SW480 (cell line): ENCODE measurements at places on chromosomes 4 and X.

DNA sequence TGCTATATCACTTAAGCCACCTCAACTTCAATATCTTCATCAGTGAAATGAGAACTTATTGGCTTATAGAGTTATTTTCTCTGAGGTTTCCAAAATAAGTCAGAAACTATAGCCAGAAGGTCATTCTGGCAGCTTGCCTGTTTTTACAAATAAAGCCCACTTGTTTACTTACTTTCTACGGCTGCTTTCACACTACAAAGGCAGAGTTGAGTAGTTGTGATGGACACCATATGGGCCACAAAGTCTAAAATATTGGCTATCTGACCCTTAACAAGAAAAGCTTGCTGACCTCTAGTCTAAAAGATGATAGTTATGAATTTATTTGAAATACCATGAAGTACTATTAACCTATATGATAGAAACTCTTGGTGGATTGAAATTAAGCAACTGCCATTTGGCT, 67.3 kb upstream of the ATOH1 start:
- no peak for DNase-seq

DNA sequence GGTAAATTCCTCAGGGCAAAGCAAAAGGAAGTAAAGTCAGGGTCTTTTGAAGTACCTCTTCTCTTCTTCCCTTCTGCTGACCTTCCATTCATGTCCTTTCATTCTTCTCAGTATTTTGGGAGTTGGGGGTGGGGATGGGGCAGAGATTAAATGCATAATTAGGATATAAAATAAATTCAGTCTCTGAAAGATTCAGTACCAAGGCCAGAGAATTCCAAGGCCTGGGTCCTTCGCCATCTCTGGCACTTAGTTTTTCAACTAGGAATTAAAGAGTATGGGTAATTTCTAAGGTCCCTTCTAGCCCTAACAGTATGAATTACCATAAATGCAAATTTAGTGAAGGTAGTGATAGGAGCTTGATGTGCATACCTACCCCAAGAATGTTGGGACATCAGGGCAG, 47.9 kb downstream of the TEX13B start:
- no peak for DNase-seq

DNA sequence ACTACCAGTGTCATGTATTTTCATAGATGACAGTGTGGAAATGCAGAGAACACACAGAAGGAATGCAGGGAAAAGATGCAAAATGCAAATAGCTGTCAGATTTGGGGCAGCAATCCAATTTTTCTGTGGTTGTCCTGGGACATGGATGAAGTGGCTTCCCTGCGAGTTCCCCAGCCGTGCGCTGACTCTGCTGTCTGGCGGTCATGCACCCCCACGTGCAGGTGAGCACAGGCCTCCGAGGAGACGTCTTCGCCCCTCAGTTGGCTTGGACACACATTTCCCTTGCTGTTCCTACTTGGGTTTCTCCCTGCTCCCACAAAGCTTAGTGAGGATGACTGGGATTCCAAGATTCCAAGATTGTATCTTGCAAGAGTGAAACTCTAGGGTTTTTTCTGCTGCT, 24.4 kb downstream of the BLOC1S4 start:
- DNase-seq: no peak

DNA sequence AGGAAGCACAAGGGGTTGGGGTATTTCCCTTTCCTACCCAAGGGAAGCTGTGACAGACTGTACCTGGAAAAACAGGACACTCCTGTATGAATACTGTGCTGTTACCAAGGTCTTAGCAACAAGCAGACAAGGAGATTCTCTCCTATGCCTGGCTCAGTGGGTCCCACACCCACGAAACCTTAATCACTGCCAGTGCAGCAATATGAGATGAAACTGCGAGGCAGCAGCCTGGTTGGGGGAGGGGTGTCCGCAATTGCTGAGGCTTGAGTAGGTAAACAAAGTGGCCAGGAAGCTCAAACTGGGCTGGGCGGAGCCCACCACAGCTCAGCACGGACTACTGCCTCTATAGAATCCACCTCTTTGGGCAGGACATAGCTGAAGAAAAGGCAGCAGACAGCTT, 197.7 kb downstream of the INPP4B start:
- DNase-seq: no peak

DNA sequence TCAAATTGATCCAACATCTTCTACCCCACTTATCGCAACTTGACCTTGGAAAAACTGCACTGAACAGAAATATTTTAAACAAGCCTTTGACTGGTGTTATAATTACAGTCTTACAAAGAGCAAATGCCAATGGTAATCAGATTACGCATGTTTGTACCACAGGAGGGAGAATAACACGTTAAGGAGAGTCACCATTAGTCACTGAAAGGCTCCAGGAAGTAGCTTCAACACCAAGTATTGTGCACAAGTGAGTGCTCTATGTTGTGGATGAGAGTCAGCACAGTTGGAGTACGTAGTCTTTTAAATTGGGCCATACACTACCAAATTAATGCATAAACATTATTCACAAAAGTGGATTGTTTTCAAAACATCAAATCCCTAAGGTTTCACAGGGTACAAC, 1081.5 kb upstream of the TENM3 start:
- DNase-seq: no peak

DNA sequence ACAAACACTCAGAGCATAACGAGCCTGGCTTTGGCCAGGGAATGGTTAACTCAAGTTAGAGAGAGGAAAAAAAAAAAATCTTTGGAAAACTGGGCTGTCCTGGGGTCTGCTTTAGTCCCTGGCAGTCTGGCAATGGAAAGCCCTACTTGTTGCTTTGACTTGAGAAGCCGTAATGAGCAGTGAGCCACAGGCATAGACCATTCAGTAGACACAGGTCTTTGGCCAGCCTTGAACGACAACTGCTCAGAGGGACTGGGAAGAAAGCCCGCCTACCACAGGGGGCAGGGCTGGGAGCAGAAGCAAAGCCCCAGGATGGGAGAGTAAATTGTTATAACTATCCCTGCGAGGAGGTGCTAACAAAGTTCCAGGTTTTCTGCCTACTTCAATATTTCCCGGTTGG, 25.9 kb downstream of the SLC25A43 start:
- no peak for DNase-seq

DNA sequence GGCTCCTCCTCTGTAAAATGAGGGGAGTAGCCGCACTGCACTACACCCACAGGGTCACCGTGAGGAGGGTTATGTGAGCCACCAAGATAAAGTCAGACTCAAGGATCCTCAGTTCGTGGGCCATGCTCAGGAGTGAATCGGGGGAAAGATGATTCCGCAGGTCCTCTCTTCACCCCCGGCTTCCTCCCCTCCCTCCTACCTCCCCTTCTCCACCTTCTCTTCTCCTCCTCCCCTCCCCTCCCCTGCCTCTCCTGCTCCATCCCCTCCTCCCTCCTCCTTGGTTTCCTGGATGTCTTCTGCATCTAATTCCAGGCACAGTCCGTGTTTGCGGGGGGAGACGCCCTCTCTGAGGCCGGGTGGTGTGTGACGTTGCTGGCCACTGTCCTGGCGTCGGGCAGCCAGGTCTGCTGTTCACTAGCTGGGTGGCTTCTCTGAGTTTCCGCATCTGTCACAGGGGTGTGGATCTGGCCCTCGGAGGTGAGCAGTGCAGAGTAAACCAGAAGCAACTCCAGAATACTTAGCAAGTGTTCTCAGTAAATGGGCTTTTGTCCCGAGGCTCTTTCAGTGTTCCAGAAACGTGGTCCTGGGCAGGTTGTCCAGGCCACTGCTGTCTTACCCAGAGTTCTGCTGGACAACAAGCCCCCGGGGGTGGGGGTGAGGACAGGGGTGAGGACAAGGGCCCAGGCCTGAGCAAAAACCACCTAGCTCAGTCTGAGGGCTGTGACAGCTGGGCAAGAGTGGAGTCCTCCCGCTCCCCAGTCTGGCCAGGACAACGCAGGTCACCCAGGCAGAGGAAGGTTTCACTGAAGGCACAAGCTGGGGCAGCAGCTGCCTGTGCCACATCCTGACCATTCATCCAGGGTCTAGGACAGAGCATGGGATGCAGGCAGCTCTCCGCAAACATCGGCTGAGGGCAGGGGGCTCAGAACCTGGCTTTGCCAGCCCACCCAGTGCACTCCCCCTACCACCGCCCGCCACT, 92.4 kb downstream of the PPP2R2C start:
- DNase-seq: no peak

DNA sequence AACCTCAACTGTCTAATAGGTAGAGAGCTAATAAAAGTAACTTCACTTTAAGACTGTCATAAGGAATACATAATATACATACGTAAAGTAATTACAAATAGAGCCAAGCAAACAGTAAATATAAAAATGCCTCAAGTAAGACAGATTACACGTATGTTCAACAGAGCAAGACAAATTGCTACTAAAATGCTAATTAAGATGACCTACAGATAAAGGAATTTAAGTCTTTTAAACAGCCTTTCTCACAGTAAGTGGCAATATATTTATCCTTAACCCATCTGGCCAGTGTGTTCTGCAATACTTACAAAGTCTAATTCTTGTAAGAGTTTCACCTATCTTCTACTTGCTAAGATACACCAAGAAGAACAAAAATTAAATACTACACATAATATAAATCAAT, 12.7 kb downstream of the G3BP2 start:
- no peak for DNase-seq

GRCh38 chr4:94336303-94336702, 6.3 kb downstream of the HPGDS start:
- no peak for DNase-seq

DNA sequence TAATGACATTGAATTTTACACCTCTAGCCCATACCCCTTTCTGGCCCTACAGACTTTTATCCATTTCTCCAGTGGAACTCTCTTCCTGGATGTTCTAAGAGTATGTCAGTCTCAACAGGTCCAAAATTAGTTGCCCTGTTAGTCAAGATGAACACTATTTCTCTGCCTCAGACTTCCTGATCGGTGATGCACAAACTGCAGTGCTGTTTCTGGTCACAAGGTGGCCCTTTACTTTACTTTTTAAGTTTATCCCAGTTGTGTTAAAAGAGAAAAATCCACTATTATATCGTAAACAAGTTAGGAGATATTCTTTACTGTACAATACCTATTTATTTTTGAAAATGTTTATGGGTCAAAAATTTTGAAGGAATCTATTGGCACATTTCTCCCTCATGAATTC, 13.1 kb downstream of the TCEAL7 start:
- DNase-seq: peak; percentile 21

DNA sequence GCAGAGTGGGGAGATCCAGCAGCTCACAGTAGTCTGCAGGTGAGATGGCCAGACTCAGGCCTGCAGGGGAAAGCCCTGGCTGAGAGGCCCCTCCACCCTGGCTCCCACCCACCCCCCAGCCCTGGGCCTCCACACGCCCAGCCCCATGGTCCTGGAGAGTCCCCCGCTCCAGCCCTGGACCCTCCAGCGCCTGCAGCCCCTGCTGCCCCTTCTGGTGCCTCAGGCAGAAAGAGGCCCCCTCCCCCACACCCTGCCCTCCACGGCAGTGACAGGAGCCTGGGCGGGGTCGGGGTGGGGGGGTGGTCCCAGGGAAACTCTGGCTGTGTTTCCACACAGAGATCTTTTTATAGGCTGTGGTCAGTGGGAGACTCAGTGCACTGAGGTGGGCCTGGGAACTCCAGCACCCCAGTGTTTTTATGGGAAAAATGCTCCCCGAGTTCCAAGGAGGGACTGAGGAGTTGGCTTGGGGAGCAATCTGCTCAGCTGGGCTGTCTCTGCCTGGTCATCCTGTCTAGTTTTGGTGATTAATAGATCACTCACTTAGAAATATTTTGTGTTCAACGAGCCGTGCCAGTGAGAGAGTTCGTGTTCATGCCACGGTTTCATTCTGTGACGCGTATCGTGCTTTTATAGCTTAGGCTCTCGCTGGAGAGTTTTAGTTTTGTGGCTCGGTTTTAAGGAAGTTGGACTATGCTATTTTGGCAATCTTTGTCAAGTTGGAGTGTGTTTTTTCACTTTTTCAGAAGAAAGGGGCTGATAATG, 53.1 kb upstream of the HGFAC start:
- no peak for DNase-seq

- no peak for DNase-seq
Observed at GRCh38 chr4:13174001-13174400, 310.1 kb downstream of the RAB28 start.

DNA sequence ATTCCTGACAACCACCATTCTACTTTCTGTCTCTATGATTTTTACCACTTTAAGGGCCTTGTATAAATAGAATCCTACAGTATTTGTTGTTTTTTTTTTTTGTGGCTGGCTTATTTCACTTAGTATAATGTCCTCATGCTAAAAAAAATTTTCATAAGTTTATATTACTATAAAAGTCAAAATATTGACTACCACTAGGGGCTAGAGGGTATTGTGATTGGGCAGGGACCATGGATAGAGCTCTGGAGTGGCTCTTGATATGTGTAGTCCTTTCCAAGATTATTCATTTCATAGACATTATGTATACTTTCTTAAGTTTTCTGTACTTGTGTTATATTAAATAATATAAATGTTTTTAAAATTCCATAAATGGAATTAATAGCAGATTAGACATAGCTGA, 34.6 kb downstream of the MYOZ2 start:
- DNase-seq: no peak

GRCh38 chrX:153971450-153972367, at the start of gene HCFC1:
Gene HCFC1 (minus strand): TSS chrX:153971818. CDS start chrX:153970840, 978 bp downstream.
- DNase-seq: peak; percentile 85

- DNase-seq: peak; percentile 79
Observed at GRCh38 chr4:183722731-183723560, 63.9 kb downstream of the TRAPPC11 start.

DNA sequence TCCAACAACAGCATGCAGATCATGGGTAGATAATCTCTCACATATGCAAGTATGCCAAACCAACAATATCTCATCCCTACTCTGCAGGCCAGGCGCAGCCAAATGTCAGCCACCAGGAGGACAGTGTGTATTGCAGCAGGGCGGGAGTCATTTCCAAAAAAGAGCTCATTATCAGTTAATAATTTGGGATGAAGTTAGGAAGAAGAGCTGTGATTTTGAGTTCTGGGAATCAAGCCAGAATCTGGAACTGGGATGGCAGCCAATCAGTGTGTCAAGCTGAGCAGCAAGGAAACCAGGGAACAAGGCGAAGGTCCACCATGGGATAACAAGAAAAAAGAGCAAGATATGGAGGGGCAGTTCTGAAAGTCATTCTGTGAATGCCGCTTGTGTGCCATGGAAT, 88.2 kb upstream of the CAMK2D start:
- no peak for DNase-seq

DNA sequence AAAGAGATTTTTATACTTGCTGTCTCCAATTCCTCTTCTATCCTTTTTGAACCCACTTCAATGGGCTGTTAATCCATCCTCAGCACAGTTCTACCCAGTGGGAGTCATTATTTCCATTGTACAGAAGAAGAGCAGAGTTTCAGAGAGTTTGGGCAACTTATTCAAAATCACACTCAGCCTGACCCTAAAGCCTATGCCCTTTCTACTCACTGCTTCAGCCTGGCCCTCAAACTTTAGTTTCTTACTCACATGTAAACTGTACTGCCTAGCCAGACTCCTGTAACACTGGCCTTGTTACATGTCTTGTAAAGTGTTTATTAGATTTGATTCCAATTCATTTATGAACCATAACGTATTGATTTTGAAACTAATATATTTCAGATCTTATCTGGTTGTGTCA, 25.1 kb upstream of the USO1 start:
- DNase-seq: no peak

- DNase-seq: no peak
Observed at GRCh38 chr4:56055027-56055977, 106.6 kb downstream of the CEP135 start.
